LoVo (cell line): ENCODE measurements at places on chromosomes 5 and 9.

GRCh38 chr9:121878271-121878822 is 214.8 kb downstream of the TTLL11 start:
- DNase-seq = no peak

- no peak for DNase-seq
These were observed 3.9 kb upstream of the CAST start for GRCh38 chr5:96658272-96658671.

DNA sequence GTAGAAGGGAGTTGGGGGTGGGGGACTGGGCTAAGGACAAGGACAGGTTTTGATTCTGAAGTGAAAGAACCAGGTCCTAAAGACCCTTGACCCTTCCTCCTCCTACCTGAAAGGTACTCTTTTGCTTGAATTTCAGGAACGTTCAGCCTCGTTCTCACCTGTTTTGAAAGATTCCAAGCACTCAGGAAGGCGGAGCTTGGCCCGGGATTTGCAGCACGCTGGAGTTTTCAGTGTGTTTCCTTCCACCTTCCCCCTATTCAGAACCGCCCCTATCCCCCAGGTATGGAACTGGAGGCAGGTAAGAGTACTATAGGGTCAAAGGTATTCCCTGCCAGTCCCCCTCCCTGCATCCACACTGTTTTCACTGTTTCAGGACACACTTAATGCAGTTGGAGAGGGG is 7.1 kb downstream of the EGR1 start:
- no peak for DNase-seq

GRCh38 chr5:59845730-59846129 is 47.8 kb downstream of the PDE4D start:
- DNase-seq = no peak

GRCh38 chr9:15403155-15403554 is 19.5 kb upstream of the SNAPC3 start:
- peak; percentile 20 for DNase-seq

DNA sequence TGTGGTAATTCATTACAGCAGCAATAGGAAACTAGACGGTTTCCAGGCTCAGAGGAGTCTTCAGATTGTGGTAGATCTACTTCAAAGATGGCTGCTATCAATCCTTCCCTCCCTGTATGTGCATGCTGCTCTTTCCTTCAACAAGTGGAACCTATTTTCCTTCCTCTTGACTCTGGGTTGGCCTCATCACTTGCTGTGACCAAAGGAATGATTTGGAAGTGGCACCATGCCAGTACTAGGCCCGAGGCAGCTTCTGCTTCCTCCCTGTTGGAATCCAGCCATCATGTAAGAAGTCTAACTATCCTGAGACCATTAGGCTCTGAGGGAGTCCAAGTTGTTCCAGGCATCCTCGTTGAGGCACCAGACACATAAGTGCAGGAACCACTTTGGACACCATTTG is 46.5 kb upstream of the MCTP1 start:
- DNase-seq = no peak

DNA sequence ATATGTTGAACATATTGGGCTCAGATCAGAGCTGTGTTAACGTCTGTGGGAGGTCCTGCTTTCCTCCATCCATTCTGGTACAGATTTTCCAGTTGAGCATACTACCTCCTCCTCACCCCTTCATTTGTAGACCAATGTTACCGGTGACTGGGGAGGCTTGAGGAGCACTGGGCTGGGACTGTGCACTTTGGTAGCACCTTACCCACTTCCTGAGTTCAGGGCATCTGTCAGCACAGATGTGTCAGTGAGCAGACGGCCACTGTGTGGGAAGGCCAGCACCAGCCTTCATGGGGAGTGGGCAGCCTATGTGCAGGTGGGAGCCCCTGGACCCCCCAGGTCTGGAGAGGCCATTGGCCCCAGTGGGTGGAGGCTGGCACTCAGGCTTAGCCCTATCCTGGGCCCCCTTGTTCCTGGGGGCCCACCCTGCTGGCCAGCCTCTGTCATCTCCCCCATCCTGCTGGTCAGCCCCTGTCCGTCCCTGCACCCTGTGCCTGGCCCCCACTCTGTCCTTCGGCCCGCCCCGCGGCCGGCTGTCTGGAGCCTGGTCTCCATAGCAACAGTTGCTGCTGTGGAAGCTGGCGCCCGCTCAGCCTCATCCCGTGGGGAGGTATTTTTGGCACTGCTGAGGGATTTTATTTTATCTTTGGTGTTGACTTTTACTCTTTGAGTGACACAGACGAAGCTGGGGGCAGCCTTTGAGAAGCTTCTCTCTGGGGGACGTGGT is 21.3 kb downstream of the WNK2 start:
- no peak for DNase-seq

DNA sequence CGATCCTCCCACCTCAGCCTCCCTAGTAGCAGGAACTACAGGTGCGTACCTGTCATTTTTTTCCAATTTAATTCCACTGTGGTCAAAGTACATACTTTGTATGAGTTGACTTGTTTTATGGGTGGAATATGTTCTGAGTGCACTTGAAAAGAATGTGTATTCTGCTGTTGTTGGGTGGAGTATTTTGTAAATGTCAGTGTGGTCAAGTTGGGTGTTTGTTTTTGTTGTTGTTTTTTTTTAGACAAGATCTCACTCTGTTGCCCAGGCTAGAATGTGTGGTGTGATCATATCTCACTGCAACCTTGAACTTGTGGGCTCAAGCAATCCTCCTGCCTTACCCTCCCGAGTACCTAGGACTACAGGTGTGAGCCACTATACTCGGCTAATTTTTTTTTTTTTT is 17.9 kb downstream of the SLC25A25 start:
- no peak for DNase-seq

DNA sequence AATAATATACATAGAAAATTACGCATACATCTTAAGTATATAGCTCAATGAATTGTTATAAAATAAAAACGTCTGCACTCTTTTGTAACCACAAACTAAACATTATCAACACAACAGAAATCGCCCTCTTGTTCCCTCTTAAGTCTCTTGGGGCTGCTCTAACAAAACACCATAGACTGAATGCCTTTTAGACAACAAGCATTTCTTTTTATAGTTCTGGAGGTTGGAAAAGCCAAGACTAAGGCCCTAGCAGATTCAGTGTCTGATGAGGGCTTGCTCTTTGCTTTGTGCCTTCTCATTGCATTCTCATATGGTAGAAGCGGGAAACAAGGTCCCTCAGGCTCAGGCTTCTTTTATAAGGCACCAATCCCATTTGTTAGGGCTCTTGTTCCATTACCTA is 4.9 kb upstream of the IFNB1 start:
- DNase-seq = no peak

GRCh38 chr9:132723809-132724208 is 53.5 kb downstream of the GTF3C4 start:
- DNase-seq = no peak

GRCh38 chr9:70260606-70261005 is 1.8 kb downstream of the SMC5 start:
- no peak for DNase-seq

- DNase-seq = no peak
These were observed 142.2 kb upstream of the KLF4 start for GRCh38 chr9:107631788-107632187.

- no peak for DNase-seq
These were observed 201.7 kb upstream of the ZNF618 start for GRCh38 chr9:113674436-113674835.

- no peak for DNase-seq
These were observed 19.3 kb upstream of the CKS2 start for GRCh38 chr9:89291741-89292140.

DNA sequence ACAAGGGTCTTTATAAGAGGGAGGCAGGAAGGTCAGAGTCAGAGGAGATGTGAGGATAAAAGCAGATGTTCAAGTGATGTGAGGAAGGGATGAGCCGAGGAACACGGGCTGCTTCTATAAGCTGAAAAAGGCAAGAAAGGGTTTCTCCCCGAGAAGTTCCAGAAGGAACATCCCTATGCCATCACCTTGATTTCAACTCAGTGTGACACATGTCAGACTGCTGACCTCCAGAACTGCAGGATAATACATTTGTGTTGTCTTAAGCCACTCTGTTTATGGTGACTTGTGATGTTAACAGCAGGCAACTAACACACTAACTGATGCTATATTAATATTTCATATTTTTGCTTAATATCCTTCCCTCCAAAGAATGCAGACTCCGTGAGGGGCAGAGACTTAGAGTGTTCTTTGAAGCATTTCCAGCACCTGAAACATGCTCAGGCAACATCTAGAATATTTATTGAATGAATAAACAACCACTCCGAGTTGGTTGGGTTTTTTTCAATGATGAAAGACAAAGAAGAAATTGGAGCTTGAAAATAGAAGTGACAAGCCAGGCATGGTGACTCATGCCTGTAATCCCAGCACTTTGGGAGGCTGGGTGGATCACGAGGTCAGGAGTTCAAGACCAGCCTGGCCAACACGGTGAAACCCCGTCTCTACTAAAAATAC is 77.6 kb upstream of the ADRA1B start:
- DNase-seq = no peak

DNA sequence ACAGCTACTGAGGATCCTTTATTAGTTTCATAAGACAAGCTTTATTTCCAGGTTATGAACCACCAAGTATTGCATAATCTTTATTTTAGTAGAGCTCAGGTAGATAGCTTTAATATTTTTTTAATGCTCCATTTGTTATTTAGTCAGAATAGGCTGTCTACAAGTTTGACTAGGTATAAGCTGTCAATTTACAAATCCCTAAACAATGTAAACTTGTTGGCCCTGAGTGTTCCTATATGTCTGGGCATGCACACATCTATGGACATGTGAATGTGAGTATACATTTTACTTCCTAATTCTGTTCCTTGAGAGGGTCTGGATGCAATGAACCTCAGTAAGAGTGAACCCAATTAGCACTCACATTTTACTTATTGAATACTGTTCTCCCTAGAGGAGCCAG is 722.2 kb upstream of the PTPRD start:
- DNase-seq = no peak

- no peak for DNase-seq
These were observed 97.7 kb upstream of the HCN1 start for GRCh38 chr5:45793638-45794532.

GRCh38 chr9:6899274-6899673 is 141.5 kb downstream of the KDM4C start:
- DNase-seq = no peak

GRCh38 chr9:36788534-36788933 is 215.8 kb downstream of the MELK start:
- DNase-seq = no peak

DNA sequence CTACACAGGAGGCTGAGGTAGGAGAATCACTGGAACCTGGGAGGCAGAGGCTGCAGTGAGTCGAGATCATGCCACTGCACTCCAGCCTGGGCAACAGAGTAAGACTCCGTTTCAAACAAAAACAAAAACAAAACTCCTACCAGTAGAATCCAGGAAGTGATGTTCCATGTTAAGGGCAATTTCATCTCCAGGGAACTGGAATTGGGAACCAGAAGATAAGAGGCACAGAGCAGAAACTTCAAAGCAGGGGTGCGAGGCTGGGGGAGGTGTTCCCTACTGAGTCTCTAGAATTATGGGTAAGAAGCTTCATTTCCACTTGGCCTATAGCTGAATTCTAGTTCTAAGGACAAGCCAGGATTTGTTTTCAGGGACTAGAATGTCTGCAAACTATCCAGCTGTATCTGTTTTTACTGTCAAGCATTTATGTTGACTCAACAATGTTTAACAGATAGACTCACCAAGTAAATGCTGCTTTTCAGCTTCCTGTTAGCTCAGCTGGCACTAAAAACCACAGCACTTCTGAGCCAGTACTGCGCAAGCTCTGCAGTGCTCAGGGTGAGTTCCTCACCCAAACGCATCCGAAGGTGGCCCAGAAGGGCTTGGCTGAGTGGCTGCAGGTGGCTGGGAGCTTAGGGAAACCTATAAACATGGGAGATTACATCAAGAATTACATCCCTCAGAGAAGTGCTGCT is 320.1 kb downstream of the MTRR start:
- no peak for DNase-seq

GRCh38 chr5:139698490-139699146 is 50.5 kb downstream of the CXXC5 start:
- DNase-seq = no peak
